SW480 (cell line): ENCODE measurements at places on chromosomes 6 and 20.
A peak's percentile ranks its signal among the peaks of the same experiment; 100 is the strongest.

- no peak for DNase-seq
Observed at GRCh38 chr6:39553860-39554802, 171.1 kb downstream of the KIF6 start.

DNA sequence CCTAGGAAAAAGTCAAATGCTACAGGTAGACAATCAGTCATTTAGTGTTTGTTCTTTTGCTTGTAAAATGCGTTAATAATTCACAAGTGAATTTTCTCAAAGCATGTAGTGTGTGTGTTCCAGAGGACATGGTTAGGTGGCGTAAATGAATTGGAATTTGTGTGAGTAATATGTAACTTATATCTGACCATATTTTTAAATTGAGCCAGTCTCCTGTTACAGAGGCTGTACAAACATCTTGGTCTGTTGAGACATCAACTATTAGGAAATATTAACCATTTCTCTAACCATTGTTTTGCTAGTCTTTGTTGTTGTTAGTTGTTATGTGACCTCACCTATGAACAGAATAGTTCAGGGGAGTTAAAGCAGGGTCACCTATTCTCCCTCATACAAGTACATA, 22.7 kb downstream of the MCM8 start:
- DNase-seq = no peak

- no peak for DNase-seq
Observed at GRCh38 chr6:37535759-37536490, 36.2 kb upstream of the CCDC167 start.

DNA sequence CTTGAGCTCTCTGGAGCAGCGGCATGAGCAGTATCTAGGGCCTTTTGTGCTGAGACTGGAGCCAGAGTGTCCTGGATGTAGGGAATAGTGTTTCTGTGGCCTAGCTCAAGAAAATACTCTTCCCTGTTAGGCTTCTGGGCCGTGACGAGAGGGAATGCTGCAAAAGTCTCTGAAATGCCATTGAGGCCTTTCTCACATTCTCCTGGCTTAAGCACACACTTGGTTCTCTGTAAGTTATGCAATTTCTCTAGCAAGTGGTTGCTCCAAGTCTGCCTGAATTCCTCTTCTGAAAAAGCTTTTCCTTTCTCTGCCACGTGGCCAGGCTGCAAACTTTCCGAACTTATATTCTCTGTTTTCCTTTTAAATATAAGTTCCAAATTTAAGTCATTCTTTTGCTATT, 744.4 kb downstream of the GRIK2 start:
- no peak for DNase-seq

GRCh38 chr6:74598462-74599393, 607.1 kb downstream of the COL12A1 start:
- peak; percentile 2 for DNase-seq
